ENCODE measurements at places on chromosomes 1 and 21.

GRCh38 chr21:17930093-17930492, 110.9 kb upstream of the C21orf91 start:
- no peak for DNase-seq

GRCh38 chr21:41677671-41678015, 89.2 kb downstream of the RIPK4 start:
- DNase-seq = no peak

- no peak for DNase-seq
Measured at GRCh38 chr1:229381234-229381633, 38.4 kb upstream of the CCSAP start.

GRCh38 chr21:15430023-15430422, 299.8 kb upstream of the USP25 start:
- no peak for DNase-seq

- DNase-seq = no peak
Measured at GRCh38 chr1:199245946-199246345, 607.1 kb downstream of the PTPRC start.

- DNase-seq = no peak
Measured at GRCh38 chr1:37052120-37052519, 17.8 kb upstream of the GRIK3 start.

All from right forelimb (tissue), 1 donor.